ENCODE measurements at places on chromosomes 5 and 9.

GRCh38 chr9:134966270-134966669 is 48.6 kb upstream of the FCN1 start:
- DNase-seq, result no peak

DNA sequence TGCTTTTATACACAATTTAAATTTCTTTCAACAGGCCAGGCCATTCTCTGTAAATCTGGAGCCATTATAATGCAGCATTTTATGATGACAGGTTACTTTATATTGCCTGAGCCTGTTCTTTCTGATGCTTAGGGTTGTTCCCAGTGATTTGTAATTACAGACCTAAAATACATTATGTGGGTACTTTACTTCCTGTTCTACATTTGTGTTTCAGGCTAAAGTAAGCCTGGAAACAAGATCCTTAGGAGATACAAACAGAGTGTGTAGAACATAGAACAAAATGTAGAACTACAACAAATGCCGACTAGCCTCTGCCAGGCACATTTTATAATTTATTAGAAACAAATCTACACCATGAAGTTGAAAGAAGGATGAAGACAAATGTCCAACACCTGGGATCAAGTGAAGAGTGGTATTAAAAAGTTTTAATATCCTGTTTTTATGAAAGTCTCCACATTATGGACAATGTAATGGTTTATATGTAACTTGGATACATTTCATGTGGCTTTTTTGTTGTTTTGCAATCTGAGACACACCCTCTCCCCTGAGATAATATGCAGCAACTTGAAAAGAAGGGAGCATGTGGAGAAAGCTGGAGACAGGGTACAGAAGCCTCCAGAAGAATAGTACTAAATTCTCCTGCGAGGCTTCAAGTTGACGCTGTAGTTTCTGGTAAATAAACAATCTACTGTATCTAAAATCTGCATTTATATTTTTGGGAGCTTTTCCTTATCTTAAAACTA is 46.9 kb downstream of the VCAN start:
- no peak for DNase-seq

DNA sequence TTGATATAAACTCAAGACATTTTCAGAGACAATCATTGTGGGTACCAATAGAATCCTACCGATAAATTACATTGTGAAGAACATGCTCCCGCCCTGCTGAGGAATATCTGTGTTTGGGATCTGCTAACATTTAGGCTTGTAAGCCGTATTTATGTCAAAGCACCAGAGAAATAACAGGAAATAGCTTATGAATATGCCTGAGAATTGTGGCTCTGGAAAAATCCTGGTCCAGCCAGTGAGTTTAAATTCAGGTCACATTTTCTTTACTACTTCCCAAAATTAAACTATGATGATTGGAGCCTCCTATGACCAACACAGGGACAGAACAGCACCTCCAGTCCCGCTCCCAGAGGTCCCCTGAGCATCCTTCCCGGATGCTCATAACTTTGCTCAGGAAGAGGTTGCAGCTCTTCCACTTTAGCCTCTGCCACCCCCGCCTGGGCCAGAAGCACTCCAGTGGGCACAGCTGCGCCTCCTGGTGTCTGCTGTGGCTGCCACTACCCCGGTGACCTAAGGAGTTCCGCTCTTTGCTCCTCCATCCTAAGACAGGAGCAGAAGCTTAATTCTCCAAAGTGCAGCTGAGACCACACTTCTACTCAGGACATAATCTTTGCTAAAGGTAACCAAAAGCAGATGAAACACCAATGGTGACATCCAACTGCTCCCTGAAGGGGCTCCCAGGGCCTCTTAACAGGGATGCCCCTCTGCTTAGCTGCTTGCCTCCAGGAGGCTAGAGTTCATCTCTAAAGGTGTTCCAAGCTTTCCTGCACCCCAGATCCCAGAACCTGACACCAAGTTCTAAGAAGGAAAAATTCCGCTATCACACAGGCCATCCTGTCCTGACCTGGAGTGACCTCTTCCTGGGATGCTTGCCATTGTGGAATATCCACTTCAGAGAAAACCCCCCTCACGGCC is 58.8 kb downstream of the SLC1A1 start:
- DNase-seq, result no peak

DNA sequence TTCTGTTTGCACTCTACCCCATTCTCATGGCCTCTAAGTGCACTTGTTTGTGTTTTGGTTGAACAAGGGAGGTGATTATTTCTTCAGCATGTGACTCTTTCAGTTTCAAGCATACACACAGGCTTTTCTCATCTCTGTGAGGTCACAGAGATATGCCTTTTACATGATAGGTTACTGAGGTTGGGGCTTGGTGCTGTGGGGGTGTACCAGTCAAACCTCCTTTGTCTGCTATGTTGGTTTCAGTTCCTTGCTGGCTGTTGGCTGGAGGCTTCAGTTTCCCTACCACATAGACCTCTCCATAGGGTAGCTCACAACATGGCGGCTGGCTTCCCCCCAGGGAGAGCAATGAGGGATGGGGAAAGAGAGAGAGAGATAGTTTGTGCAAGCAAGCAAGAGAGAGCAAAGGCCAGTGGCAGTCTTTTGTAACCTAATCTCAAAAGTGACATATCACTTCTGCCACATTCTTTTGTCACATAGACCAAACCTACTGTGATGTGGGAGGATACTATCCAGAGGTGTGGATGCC is 96.7 kb upstream of the SEMA6A start:
- DNase-seq, result no peak

GRCh38 chr9:100739666-100740065 is 161.8 kb downstream of the CAVIN4 start:
- no peak for DNase-seq

DNA sequence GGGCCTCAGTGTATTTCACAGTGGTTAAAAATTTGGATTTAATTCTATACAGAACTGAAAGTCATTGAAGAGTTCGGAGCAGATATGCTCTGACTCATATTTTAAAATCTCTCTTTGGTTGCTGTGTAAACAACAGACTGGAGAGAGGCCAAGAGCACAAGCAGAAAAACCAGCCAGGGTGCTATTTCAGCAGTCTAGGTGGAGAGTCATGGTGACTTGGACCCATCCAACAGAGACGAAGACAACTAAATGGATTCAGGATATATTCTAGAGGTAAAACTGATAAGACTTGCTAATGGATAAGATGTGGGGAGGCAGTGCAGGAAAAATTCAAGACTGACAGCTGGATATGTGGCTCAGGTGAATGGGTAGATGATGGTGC is 168.9 kb downstream of the MAPKAP1 start:
- DNase-seq, result no peak

DNA sequence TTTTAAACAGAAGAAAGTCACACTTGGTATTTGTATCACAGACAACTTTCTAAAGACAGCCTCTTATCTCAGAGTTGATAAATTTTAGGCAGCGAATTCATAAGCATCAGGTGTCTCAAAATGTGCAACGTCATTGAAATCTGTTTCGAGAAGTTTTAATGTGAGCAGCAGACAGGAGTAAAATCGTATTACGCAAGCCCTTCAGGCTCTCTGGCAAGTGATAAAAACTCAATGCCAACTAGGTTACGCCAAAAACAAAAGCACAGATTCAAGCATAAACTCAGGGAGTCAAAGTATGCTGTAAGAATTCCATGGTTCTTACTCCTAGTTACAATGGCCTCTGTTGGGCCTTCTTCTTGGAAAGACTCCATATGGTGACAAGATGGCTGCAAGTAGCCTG is 244.7 kb downstream of the SEMA5A start:
- DNase-seq, result no peak

- DNase-seq, result no peak
Observed at GRCh38 chr9:92895812-92896436, 18.1 kb upstream of the ZNF484 start.
